LHCN-M2 (cell line): ENCODE measurements at places on chromosomes 2 and 18.
A peak's percentile ranks its signal among the peaks of the same experiment; 100 is the strongest.

GRCh38 chr2:99380376-99381010 lies 43.3 kb downstream of the EIF5B start:
- no peak for DNase-seq

GRCh38 chr2:63053081-63053888 lies 2.7 kb downstream of the OTX1 start:
- no peak for DNase-seq

DNA sequence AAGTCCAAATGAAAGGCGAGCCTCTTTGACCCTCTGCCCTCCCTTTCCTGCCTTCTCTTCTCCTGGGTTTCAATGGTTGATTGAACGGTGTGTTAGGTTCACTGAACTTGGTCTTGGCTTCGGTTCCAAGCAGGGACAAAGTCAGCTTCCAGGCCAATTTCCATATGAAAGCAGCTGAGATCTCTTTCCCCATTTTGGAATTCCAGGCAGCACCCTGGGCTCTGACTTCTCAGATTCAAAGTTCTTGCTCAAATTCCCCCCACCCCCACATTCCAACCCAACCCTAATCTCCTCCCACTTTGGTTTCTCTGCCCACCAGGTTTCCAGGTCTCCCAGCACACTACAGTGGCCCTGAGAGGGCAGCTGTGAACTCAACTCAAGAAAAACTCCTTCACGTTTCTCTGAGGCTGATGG lies 231.0 kb downstream of the INSIG2 start:
- no peak for DNase-seq

DNA sequence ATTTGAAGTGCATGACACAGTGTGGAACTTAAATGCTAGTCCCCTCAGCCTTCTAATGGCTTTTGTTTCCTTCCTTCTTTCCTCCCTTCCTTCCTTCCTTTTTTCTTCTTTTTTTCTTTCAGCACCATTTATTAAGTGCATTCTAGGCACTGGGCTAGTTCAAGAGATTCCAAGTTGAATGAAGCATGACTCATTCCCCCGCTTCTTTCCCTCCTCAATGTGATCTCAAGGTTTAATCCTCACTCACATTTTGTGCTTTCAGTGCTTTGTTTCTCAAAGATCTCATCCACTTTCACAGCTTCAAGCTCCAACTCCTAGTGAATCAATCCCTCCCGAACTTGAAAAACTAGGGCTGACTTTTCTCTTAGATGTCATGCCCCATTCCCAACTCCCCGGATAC lies 90.1 kb downstream of the LBH start:
- peak; percentile 35 for DNase-seq

DNA sequence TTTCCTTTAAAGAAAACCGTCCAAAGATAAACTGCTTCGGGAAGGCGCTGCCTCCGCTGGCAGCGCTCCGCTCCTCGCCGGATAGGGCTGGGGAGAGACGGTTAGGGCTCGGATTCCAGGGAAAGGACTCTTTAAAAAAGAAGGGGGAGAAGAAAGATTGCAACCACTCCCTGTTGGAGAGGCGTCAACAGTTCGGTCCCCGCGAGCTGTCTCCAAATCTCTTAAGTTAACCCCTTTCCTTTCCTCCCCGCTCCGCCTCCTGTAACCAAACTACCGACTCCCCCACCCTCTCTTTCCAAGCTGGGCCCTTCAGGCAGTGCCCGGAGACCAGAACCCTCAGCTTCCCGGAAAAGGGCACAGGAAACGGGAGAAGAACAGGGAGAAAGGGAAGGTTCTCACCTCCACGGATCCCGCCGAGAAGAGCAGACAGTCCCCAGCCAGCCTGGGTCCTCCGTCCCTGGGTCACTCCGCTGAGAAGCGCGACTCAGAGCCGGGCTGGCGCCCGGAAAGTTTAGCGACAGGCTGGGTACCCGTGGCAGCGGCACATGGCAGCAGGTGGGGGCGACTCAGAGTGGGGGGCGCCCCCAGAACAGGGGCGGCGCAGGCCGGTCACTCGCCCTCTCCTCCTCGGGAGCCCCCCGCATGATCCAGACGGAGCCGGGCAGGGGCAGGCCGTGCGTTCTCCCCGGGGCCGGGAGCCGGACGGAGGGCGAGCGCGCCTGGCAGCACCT lies 675 bp downstream of the FZD5 start:
- DNase-seq = peak; percentile 39

DNA sequence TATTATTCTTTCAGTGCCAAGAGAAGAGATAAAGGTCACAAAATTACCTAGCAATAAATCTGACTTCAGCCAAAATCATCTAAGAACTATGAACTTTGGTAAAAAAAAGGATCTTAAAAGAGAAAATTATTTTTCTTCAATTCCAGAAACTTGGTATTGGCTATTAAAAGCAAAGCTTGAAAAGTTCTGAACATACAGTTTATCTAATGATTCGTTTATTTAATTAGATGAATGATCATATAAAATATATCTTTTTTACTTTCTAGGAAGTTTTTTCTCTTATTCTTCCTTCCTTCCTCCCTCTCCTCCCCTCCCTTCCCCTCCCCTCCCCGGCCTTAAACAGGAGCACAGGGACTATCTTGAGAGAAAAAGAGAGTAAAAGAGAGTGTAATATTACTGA lies 536.1 kb downstream of the SOX11 start:
- DNase-seq = no peak

DNA sequence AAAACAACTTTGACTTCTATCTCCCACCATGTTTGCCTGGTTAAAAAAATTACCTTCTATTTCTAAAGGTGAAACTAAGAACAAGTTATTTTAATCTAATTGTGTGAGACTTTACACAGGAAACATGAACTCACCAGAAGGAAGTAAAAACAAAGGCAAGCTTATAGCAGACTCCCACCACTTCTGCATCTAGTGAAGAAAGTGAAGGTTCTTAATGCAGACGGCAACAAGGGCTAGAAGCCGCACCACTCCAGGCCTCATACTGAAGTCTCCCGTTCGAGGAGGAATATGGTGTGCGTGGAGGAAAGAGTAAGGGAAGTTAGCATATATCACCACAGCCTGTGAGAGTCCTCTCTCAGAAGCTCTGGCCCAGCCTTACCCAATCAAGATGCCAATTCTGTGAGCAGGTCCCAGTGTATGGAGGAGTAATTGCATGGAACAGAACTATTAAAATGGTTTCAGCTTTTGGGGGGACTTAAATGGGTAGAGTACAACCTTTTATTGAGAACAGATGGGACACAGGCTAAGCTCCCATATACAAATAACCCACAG lies 958.7 kb downstream of the BCL11A start:
- DNase-seq = no peak

GRCh38 chr2:22290302-22290701 lies 1094.7 kb upstream of the KLHL29 start:
- no peak for DNase-seq

DNA sequence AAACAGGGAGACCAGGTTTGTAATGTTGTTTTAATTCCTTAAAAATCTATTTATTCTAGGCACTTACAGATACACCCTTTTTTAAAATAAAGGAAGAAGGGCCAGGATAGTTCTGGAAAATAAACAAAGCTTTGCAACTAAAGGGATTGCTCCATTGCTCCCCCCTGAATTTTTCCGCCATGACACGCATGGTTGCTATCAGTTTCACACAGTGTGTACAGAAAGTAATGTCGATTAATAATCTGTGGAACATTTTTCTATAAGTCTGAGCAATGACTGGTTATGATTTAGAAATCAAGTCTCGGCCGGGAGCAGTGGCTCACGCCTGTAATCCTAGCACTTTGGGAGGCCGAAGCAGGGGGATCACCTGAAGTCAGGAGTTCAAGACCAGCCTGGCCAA lies 90.8 kb downstream of the GAREM1 start:
- DNase-seq = no peak

- no peak for DNase-seq
These were observed 277.5 kb downstream of the AFF3 start for GRCh38 chr2:99864561-99865553.

DNA sequence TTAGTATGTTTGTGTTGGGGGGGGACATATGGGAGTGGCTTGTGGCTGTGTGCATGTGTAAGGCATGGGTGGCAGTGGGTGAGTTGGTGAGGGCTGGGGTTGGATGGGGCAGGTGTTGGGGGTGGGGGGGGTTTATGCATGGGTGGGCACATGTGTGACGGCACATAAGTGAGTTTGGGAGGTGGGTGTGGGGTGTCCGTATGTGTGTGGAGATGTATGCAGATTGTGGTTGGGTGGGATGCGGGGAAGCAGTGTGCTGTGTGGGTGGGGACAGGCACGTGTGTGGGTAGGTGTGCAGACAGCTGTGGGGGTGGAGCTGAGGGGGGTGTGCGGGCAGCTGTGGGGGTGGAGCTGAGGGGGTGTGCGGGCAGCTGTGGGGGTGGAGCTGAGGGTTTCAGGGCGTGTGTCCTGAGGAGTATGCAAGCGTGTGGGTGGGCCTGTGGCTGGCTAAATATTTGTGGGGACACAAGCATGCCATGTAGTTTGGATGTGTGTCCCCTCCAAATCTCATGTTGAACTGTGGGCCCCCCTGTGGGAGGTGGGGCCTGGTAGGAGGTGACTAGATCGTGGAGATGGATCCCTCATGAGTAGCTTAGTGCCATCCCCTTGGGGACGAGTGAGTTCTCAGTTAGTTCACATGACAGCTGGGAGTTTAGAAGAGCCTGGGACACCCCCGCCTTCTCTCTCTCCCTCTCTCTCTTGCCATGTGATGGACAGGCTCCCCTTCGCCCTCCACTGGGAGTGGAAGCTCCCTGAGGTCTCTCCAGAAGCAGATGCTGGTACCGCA lies 59.4 kb downstream of the ANKMY1 start:
- DNase-seq = peak; percentile 5
